ENCODE measurements at places on chromosomes 6 and 20.

DNA sequence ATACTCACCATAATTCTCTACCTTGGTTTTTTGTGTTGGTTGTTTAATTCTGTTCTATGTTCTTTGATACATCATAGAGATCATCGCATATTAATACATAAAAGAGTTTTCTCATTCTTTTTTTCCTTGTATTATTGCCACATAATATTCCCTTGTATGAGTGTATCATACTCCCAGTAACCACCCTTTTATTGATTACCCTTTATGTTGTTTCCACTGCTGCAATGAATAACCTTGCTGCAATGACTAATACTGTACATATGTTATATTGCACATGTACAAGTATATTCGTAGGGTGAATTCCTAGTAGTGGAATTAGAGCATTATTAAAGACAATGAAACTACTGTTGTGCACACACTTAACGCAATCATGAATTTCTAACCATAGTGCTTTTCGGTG, 9.1 kb upstream of the SF3B5 start:
- no peak for DNase-seq

DNA sequence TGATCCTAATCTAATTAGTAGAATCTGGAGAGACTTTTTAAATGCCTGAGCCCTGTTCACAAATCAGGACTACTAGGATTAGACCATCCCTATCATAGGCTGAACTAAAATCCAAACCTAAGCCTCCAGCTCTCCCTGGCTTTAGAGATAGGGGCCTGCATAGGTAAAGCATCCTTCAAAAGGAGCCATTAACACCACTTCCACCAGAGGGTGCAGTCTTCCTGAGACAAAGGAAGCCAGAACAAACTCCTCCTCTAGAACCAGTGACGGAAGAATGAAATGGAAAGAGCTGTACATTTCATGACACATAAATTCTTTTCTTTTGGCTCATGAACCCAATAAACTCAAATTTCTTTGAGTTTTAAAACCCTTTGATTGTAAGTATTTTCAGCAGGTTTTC, 291.2 kb upstream of the ADGRB3 start:
- DNase-seq = no peak

DNA sequence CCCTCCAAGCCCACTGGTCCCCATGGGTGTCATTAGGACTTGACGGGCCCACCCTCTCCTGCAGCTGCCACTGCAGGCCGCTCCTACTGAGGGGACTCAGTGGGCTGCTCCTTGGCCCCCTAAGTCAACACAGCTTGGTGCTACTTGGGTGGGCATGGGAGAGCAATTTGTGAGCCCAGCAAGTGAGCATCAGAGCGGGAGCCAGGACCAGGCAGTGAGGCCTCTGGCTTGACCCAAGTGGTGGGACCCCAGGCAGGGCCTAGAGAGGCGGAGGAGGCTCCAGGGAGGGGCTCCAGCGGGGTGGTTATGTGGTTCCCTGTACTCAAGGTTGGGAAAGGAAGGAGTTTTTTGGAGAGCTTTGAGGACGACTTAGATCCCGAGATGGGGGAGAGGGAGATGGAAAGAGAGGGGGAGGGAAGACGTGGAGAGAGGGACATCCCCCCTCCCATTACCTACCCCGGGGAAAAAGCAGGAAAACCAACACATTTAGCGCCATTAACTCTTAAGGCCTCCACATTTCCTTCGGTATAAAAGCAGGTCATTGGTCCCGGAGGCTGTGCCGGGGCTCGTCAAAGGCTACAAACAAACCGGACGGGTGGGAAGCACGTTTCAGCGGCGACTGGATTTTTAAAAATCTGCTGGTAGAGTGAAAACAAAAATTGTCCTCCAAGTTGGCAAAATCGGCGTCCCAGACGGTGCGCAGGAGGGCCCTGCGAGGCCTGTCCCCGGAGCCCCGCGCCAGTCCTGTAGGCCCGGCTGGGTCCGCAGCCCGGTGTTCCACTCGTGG, 8.8 kb downstream of the FOXC1 start:
- DNase-seq = no peak

DNA sequence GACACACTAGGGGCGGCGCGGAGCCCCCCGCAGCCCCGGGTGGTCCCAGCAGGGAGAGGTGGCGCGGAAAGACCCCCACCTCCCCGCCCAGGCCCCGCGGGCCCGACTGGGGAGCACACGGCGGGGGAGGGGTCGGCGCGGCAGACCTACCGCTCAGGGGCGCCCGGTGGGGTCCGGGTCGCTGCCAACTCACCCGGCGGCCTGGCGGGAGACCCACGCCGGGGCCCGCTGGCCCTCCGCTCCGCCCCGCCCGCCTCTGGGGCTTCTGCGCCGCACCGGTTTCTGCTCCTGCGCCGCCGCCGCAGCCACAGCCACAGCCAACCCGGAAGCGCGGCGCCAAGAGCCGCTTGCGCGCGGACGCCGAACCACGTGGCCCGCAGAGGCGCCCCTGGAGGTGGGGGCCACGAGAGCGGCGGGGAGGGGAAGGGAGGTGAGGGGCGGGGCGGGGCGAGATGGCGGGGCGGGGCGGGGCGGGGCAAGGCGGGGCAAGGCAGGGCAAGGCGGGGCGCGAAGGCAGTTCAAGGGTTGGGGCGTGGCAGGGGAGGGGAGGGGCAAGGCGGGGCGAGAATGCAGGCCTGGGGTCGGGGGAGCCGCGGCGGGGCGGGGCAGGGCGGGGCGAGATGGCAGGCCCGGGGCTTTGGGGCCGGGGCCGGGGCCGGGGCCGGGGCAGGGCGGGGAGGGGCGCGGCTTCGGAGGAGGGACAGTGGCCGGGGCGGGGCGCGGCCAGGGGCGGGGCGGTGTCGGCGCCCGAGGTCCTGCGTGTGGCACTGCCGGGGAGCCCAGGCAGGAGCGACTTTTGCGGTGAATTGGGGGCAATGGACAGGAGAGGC, at the start of gene ZBTB24:
TSS of gene ZBTB24 (minus strand) at position 315 of the 830 bp plus-strand sequence. CDS start 1,193 bp downstream, outside the sequence.
- peak; percentile 86 for DNase-seq

GRCh38 chr20:17583126-17583525, 13.3 kb downstream of the DSTN start:
- no peak for DNase-seq

DNA sequence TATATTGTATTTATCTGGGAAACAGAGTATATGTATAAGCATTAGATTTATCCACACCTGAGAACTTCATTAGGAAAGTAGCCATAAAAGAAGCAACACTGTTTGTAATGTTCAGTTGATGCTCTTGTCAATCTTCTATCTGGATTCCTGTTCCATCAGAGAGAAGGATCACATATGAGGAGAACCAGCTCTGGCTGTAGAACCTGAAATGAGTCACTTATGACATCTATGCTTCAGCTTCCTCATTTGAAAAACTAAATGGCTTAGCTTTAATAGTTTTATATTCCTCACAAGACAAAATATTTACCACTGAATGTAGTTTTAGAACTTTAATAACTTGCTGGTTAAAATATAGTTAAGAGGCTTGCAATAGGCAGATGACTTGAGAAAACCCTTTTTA, 144.7 kb downstream of the TASP1 start:
- DNase-seq = no peak

DNA sequence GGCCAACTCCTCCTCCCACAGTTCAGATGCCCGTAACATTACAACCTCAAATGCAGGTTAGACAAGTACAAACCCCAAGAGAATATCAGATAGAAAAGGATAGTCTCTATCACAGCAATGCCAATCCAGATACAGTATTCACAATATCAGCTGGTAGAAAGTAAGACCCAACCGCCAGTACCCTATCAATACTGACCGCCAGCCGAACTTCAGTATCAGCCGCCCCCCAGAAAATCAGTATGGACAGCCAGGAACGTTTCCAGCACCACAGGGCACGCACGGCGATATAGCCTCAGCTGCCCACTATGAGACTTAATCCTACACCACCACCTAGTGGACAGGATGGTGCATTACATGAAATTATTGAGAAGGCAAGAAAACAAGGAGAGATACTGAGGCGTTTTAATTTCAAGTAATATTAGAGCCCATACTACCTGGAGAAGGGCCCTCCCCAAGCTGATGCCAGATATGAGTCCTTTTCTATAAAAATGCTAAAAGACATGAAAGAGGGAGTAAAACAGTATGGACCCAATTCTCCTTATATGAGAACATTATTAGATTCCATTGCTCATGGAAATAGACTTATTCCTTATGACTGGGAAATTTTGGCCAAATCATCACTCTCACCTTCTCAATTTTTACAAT, 17.6 kb upstream of the EIF2S2 start:
- peak; percentile 26 for DNase-seq

- no peak for DNase-seq
Measured at GRCh38 chr6:151917531-151918329, 110.2 kb downstream of the ESR1 start.

GRCh38 chr6:112100561-112100960, 13.2 kb downstream of the FAM229B start:
- DNase-seq = no peak

GRCh38 chr20:43974695-43975094, 60.0 kb downstream of the TOX2 start:
- no peak for DNase-seq

DNA sequence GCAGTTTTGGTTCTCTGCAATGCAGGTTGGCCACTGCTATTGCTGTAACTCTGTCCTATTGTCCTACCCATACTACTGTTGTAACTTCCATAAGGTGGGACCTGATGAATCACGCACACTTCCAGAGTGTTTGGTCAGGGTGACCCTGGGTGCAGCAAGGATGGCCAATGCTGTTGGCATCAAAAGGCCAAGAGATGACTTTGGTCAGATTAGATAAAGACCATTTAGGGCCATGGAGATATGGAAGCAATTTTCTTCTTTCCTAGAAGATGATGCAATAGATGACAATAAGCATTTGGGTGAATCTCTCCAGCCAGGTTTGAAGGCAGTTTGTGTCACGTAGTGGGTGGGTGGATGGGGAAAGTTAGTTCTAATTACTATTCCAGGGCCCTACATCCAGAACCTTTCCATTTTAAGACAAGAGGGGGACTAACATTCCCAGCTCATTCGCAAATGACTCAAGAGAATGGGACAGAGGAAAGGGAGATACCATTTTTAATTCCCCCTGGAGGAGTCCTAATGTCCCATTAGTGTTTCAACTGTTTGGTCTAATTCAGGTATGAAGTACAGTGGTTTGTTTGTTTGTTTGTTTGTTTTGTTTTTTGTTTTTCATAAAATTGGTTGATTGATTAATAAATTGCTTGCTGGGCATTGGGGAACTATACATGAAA, 35.6 kb downstream of the KLHL31 start:
- no peak for DNase-seq

GRCh38 chr6:169654598-169655391, 47.0 kb downstream of the WDR27 start:
- peak; percentile 50 for DNase-seq

GRCh38 chr6:87824958-87825491, 123.0 kb upstream of the AKIRIN2 start:
- DNase-seq = no peak

DNA sequence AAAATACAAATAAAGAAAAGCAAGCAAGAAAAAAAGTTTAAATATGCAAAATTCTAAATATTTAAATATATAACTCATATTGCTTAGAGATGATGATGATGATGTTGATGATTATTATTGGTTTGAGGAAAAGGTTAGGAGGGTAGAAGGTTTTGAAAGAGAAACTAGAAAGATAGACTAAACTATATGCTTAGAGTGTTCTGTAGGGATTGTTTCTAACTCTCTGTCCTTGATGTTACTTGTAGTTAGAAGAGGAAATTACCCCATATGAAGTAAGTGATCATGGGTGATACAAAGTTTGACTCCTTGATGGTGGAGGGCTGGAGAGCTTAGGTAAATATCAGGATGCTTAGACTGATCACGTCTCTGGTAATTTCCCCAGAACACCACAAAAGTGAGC, 159.5 kb downstream of the MEI4 start:
- no peak for DNase-seq

DNA sequence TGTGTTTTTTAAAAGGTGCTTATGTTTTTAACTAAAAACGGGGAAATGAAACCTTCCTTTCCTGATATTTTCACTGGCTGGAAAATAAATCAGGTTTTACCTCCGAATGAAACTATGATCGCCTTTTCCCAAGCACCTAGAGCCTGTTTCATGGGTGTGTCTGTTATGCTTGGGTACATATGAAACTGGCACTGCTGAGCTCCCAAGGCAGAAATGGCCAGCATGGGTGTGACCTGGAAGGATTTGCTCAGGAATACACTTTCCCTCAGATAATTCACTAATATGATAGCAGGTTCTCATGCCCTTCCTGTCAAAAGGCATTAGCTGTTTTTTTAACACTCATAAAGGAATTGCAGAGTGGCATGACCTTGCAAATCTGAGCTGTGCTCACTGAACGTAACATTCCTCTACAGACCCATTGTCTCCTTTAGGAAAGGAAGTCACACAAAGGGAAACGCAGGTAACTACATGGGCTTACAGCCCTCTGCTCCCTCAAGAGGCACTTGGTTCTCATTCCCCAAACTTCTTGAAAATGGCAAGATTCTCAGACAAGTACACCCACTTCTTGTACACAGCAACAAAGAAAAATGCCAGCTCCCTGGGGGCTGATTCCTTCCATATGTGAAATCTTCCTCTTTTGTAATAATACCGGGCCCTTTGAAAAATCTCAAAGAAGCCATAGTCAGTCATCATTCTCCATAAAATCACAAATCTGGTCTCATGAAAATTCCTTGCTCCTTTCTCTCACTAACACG, 72.7 kb downstream of the METTL24 start:
- no peak for DNase-seq

DNA sequence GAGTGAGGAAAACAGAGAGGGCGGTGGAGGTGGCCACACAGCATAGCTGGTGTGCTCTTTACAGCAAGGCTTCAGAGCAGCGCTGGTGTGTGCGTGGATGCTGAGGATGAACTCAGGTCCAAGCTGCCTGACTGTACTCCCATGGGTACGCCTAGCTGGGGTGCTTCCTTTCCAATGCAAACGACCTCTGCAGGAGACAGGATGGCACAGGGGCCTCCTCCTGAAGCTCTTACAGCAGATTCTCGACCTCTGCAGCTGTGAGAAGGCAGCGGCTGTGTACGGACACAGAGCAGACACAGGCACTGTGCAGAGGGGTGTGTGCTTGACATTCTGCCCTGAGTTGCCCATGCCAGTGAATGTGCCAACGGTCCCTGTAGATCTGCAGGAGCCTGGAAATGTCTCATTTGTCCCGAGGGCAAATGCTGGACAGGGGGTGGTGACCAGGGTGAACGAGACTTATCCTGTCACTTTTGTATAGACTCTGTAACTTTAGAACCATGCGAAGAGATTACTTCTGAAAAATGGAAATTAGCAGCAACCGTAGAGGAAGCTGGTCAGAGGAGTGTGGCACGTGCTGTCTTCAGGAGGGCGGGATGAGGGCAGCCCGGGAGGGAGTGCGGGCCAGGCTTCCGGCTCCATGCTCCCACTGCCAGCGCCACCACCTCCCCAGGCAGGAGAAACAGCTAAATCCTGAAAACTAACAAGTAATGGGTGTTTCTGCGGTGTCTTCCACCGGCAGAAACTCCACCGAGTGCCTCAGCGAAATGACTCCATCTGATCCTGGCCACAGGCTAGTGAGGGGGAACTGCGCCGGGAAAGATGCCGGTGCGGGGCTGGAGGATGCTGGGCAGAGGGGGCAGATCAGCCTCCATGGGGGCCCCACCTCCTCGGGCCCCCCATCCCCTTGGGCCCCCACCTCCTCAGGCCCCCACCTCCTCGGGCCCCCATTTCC, 120.9 kb upstream of the RPS6KA2 start:
- no peak for DNase-seq

GRCh38 chr6:3312604-3313231, 54.0 kb downstream of the PSMG4 start:
- no peak for DNase-seq
